Activated CD4-positive, alpha-beta T cell treated with anti-CD3 and anti-CD28 coated beads, Interleukin-2, amount 10 ng/mL, durations not matched to agents 7 days and 5 days (primary cell): ENCODE measurements at places on chromosomes 2 and 18. TPM values are rescaled to one million over a fixed set of nuclear protein-coding genes. Genes with fewer than 3 reads are reported as not detected.

ARHGAP28 gene
- not detected for total RNA-seq

UGT1A3 gene
- not detected for total RNA-seq

RAB27B gene
- total RNA-seq = 5.2 TPM

NBEAL1 gene
- total RNA-seq = 8.3 TPM

PECR gene
- 29.6 TPM for total RNA-seq

DNA sequence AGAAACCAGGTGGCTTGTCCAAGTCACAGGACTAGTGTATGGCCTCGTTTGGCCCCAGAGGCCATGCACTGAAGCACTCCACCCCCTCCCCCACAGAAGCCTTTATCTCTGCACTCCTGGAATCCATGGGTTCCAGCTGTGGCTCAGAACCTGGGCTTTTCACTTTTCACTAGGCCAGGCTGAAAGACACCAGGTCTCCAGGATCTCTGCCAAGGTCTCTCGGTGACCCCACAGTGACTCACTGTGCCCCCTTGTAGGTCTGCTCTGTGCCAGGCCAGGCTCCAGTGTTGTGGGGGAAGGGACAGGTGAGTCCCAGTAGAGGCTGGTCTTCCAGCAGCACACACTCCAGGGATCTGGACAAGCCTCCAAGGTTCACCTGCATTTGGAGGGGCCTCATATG, 31.0 kb upstream of the GLI2 start:
- H3K4me1 ChIP-seq = no peaks in the 10 kb centered on the region
- H3K36me3 ChIP-seq = no peaks in the 10 kb centered on the region
- no peak for DNase-seq

DNA sequence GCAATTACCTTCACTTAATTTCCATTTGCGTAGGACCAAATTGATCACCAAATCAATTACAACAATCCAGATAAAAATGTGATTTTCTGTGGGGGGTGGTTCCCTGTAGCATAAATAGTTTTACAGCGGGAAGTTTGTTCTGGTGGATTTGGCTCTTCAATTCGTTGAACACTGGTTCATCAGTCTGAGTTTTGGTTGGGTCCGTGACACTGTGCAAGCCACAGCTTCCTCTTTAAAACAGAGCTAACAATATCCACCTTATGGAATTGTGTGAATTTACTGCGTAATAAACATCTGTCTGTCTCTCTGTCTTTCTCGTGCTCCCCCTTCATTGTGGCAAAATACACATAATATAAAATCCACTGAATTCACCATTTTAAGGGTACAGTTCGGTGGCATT, 310.8 kb downstream of the TGIF1 start:
- H3K4me1 ChIP-seq = no peaks in the 10 kb centered on the region
- peaks cover 3% of the 10 kb centered on the region for H3K27me3 ChIP-seq
- H3K36me3 ChIP-seq = no peaks in the 10 kb centered on the region
- DNase-seq = no peak
- no peak overlapping the region for H3K4me3 ChIP-seq

DNA sequence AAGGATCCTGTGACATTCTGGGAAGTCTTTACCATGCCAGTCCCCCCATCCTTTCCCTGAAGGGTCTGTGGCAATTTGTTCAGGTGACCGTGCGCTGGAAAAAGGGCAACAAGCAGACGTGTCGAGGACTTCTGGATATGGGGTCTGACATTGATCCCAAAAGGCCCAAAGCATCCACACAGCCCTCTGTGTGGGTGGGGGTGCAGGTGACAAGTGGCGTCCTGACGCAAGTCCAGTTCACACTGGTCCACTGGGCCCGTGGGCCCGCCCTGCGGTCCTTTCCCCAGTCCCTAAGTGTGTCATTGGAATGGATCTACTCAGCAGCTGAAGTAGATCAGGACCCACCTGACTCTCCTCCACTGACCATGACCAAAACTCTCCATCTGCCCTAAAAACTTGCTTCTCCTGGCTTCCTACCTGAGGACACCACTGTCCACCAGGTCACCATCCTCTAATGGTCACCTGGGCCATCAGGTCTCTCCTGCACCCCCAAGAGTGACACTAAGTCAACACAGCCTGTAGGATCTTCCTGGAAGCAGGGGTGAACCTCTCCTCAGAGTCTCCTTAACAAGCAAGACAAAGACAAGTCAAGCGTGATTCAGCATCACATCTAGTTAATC, 85.6 kb upstream of the SLC66A3 start:
- no peak overlapping the region for H3K27ac ChIP-seq
- peaks cover 19% of the 10 kb centered on the region for H3K4me1 ChIP-seq
- peaks cover 25% of the 10 kb centered on the region for H3K27me3 ChIP-seq
- no peak for DNase-seq
- no peaks in the 10 kb centered on the region for H3K36me3 ChIP-seq

GRCh38 chr18:195651-196050, 37.3 kb downstream of the USP14 start:
- no peak overlapping the region for H3K4me3 ChIP-seq
- no peak for DNase-seq
- H3K27ac ChIP-seq = no peak overlapping the region
- H3K27me3 ChIP-seq = no peaks in the 10 kb centered on the region
- peaks cover 30% of the 10 kb centered on the region for H3K36me3 ChIP-seq

DNA sequence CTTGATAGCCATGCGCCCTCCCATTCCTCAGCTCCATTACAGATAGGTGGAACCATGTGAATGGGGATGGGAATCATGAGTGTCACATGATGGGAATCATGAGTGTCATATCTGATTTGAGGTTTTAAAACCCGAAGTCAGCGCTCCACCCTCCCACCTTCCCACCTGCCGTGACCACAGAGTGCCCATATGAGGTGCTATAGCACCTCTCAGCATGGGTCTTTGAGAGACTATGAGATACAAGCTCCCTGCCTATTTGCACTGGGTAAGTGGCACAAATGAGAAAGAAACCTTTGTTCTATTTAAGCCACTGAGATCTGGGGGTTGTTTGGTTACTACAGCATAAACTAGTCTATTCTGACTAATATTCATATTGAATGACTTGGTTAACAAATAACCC, 78.5 kb upstream of the PTPRM start:
- DNase-seq = no peak
- no peak overlapping the region for H3K27ac ChIP-seq
- H3K4me3 ChIP-seq = no peak overlapping the region

DNA sequence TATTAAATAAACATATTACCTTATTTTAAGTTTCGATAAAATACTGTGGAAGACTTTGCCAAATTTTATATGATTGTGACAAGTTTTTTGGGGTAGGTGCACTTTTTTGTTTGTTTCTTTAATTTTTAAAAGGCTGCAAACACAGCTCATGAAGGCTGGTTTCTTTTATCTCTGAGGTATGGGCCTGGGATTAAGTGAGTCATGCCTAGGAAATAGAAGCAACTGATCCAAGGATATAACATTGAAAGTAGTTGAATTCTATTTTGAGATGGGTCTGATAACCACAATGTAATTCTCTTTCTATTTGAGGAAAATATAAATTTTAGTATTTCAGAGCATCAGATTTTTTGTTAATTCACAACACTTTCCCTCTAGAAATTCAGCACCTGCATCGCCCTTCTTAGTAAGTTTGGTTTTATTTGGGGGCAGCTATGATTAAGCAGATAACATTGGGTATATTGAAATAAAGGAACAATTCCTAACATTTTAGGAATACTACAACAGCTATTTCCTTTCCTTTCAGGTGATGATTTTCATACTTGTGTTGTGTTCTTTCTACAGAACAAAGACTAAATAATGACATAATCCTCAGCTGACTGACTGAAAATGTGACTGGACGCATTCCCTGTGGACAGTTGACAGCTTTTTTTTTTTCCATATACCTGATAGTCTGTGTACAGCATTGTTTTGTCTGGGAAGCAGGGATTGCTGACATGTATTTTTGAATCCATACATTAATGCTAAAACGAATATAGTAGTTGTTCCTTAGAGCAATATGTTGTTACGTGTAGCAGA, 16.8 kb downstream of the RBM45 start:
- no peak overlapping the region for H3K27ac ChIP-seq
- no peak overlapping the region for H3K4me3 ChIP-seq
- no peaks in the 10 kb centered on the region for H3K4me1 ChIP-seq

DNA sequence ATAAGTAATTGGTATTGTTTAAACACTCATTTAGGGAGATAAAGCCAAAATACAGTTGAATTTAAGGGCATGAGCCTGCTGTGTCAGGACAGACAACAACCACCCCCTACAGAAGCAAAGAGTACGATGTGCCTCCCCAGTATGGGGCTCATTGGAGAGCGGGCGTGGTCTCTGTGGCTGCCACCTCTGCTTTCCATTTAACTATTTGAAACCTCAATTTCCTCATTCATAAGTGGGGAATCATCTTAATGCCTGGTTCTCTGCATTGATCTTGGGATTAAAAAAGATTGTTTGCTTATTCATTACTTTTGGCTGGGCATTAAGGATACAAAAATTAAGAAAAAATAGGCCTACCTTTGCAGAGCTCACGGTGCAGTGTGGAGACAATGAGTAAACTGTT, 21.4 kb downstream of the KCNS3 start:
- no peak overlapping the region for H3K27ac ChIP-seq
- H3K36me3 ChIP-seq = no peaks in the 10 kb centered on the region
- DNase-seq = no peak
- H3K27me3 ChIP-seq = peaks cover 4% of the 10 kb centered on the region

GRCh38 chr2:240395896-240396622, 39.4 kb upstream of the GPC1 start:
- H3K4me3 ChIP-seq = no peak overlapping the region
- no peaks in the 10 kb centered on the region for H3K27me3 ChIP-seq
- H3K36me3 ChIP-seq = no peaks in the 10 kb centered on the region
- peaks cover 13% of the 10 kb centered on the region for H3K4me1 ChIP-seq

DNA sequence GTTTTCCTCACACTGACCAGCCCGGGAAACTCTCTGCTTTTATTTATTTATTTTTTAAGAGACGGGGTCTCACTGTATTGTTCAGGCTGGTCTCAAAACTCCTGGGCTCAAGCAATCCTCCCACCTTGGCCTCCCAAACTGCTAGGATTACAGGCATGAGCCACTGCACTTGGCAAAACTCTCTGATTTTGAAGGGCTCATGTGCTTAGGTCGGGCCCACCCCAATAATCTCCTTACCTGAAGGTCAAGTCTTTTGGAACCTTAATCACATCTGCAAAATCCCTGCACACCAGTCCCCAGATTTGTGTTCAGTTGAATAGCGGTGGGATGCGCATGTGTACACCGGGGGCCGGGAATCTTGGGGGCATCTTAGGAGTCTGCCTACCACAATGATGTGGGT, 7.7 kb upstream of the ECEL1 start:
- no peak overlapping the region for H3K27ac ChIP-seq
- no peak overlapping the region for H3K4me3 ChIP-seq
- no peak for DNase-seq
- peaks cover 4% of the 10 kb centered on the region for H3K27me3 ChIP-seq
- H3K36me3 ChIP-seq = no peaks in the 10 kb centered on the region

DNA sequence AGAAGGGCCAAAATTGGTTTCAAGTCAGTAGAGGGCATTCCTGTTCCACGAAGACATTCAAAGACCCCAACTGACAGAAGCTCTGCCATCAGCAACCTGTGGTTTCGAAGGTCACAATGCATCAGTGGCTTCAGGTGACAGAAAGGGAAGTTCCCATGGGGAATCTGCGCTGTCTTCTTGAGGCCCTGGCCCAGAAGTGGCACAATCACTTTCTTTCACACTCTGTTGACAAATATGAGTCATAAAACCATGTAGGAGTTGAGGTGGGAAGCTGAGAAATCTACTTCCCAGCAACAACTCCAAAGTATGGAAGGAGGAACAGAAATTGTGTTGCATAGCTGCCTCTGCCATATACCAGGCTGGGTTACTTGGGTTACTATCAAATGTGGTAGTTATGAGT, 621.1 kb upstream of the FANCL start:
- no peak overlapping the region for H3K4me3 ChIP-seq
- peaks cover 16% of the 10 kb centered on the region for H3K4me1 ChIP-seq
- H3K27me3 ChIP-seq = peaks cover 4% of the 10 kb centered on the region
- DNase-seq = no peak
- no peak overlapping the region for H3K27ac ChIP-seq

DNA sequence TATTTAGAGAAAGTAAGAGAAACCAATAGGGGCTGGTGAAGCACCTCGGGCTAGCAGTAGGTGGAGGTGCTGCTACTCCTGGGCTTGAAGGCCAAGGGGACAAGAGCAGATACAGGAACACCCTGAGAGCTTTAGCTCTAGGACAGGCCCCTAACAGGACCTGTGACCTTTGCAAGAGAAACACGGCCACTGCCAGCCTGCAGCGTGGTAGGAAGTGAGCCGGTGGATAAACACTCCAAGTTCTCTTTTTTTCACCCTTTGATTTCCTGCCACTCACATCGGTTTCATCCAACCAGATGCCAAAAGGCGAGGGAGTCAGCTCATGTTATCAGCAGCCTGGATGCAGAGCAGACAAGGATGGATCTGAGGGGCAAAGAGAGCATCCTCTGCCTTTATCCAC, 66.8 kb upstream of the SPRED2 start:
- H3K36me3 ChIP-seq = no peaks in the 10 kb centered on the region
- no peak overlapping the region for H3K27ac ChIP-seq
- DNase-seq = no peak
- no peak overlapping the region for H3K4me3 ChIP-seq
- no peaks in the 10 kb centered on the region for H3K4me1 ChIP-seq
- H3K27me3 ChIP-seq = peaks cover 9% of the 10 kb centered on the region

GRCh38 chr2:74908748-74909444, 49.5 kb upstream of the POLE4 start:
- DNase-seq = no peak
- no peak overlapping the region for H3K27ac ChIP-seq
- H3K27me3 ChIP-seq = peaks cover 44% of the 10 kb centered on the region
- peaks cover 6% of the 10 kb centered on the region for H3K4me1 ChIP-seq
- no peaks in the 10 kb centered on the region for H3K36me3 ChIP-seq

DNA sequence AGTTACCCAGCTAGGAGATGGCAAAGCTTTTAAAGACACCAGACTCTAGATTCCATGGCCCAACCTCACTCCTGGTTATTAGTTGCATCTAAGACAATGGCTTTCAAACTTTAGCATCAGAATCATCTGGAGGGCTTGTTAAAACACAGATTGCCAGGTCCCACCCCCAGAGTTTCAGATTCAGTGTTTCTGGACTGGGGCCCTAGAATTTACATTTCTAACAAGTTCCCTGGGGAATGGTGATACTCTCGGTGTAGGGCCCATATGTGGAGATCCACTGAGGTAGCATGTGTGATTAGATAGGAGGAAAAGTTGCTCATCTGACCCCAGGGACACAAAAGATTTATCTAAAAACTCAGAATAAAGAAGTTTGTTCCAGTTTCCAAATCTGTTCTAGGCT, 14.5 kb upstream of the TTR start:
- no peaks in the 10 kb centered on the region for H3K36me3 ChIP-seq
- no peak for DNase-seq
- H3K4me3 ChIP-seq = no peak overlapping the region
- no peak overlapping the region for H3K27ac ChIP-seq

GRCh38 chr18:10140461-10141282, 226.9 kb downstream of the VAPA start:
- H3K27me3 ChIP-seq = peaks cover 2% of the 10 kb centered on the region
- no peaks in the 10 kb centered on the region for H3K36me3 ChIP-seq
- DNase-seq = no peak
- peaks cover 12% of the 10 kb centered on the region for H3K4me1 ChIP-seq
- no peak overlapping the region for H3K27ac ChIP-seq
